ENCODE measurements at places on chromosomes 5 and 9.
A peak's percentile ranks its signal among the peaks of the same experiment; 100 is the strongest.

DNA sequence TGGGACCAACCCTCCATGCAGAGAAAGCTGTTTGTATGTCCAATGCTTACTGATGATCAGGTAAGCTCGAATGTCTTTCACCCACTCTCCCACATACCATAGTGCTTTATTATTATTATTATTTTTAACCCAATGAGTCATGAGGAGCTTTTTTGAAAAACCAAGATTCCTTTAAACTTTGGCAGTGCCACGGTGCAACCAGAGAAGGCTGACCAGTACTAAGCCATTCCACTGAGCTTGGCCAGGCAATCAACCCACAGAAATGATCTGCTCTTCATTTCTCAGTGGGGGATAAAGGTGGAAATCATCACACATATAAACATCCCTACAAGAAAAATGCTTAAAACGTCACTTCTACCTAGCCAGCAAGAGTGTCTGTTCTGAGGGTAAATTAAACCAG is 35.5 kb downstream of the JAKMIP2 start:
- no peak for DNase-seq

DNA sequence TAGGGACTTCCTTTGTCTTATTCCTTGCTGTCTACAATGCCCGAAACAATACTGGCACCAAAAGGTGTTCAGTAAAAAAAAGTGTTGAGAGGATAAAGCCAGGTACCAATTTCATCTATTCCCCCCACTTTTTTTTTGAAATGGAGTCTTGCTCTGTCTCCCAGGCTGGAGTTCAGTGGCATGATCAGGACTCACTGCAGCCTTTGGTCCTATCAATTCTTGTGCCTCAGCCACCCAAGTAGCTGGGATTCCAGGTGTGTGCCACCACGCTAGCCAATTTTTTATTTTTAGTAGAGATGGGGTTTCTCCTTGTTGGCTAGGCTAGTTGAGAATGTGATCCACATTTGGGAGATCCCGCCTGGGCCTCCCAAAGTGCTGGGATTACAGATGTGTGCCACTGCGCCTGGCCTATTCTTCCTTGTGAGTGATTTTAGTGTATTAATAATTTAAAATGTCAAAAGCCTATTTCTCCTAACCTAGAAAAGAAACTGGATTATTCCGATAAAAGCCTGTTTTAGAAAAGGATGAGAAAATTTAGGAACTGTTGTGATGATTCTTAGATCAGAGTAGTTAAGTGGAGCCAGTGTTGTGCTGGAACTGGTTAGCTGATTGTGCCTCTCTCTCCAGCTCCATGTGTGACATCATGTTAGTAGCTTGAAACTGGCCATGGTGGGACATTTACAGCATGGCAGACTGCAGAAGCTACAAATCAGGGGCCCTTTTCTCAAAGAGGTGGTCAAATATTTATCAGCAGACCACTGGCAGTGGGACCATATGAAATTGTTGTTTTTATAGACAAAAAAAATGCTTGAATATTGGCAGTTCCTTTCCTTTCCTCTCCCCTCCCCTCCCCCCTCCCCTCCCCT is 14.3 kb downstream of the CDC42SE2 start:
- no peak for DNase-seq

DNA sequence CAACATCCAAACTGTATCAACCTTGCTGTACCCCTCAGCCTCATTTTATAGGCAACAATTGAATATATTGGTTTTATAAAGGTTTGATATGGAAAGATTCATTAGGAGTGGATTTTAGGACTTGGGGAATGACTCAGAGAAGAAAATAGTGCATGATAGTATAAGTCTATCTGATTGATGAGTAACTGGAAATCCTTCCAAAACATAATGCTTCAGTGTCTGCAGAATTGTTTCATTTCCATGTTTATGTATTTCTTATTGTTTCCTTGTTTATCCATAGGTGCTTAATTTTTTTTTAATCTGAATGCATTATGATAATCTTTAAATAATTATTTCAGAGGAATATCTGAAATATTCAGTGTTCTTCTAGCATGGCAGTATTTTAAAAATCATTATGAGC is 12.6 kb downstream of the JAK2 start:
- no peak for DNase-seq

DNA sequence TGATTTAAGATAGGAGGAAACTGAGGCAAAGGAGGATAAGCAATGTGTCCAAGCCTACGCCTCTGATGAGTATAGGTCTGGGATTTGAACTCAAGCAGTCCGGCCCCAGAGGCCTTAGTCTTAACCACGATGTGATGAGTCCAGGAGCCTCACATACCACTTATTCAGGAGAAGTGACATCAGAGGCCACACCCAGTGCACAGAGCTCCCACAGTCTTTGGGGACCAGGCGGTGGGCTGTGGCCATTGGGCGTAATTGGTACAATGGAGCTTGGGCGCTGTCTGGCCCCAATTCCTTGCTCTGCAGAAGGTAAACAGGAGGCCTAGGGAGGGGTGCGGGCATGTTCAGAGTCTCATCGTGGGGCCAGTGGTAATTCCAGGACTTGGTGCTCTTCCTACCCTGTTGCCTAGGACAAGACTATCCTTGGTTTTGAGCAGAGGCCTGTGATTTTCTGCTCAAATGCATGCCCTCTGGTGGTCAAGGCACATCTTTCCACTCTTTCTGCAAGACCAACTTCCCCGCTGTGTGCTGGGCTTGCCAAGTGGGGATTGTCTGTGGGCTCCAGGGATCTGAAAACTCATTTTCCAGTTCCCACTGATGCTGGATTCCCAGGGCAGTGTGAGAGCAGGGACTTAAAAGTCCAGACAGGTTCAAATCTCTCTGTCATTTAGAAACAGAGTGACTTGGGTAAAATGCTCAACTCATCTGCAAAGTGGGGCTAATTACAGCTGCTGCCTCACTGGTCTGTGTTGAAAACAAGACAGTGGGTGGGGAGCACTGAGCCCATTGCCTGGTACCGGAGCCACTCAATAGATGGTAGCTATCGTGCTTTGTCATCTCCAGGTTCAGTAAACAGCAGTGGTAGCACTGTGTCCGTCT is 15.8 kb downstream of the NDST1 start:
- peak; percentile 83 for DNase-seq

DNA sequence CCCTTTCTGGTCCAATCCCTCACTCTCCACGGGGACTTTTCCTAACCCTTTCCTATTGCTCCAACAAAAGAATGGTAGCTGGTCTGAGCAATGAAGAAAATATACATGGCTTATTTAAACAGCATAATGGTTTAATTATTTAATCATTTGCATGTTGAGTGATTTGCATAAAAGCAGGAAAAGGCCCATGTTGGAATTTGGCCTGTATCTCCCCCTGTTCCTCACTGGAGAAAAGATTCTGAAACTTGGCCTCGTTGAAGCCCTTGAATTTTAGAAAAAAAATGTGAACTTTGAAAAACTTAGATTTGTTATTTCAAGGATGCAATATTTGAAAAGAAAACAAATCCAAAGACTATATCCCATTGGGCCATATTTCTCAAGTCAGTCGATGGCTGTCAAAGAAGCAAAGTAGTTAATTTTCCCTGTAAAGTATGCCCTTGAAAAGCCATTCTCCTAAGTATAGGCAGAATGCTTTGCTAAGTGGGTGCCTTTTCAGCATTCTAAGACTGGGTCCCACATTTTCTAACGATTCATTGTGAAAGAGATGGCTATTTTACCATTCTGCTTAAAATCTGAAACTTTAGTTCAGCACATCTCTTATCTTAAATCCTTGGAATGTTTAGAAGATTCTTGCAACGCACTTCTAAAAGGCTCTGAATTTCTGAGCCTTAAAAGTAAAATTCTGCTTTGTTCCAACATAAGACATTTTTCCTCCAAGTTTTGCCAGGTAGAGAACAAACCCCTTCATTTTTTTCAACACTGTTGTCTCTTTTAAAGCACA is 428.8 kb downstream of the ARHGEF28 start:
- no peak for DNase-seq

DNA sequence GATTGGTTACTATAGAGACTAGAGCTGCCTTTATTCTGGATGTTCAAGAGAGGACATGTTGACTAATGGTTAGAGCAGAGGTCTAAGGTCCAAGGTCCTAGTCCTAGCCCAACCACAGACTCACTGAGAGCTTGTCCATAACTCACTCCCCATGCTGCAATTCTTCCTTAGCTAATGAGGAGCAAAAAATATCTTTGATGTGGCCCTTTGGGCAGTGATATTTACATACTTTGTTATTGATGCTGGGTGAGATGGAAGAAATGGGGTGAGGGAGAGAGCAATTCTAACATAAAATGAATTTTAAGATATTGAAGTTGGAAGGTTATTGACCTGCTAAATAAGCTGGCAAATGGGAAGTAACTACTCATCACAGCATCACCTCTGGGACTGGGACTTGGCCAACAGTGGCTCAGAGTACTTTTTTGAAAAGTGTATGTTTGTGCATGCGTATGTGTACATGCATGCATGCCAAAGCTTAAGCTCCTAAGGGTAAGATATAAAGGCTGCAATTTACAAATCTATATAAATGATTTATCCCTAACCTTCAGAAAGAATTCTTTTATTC is 58.0 kb upstream of the ANKRD55 start:
- DNase-seq = no peak

DNA sequence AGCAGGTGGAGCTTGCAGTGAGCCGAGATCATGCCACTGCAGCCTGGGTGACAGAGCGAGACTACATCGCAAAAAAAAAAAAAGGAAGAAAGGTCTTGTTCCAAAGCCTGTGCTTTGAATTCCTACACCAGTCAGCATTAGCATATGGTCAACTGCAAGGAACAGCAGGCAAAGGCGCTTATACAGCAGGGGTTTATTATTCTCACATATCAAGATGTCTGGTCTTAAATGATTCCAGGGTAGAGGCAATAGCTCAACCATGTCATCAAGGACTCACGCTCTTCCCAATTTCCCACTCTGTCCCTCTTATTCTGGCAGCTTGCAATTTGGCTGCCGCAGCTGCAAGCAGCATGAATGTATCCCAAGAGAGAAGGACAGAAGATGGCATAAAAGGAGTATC is 28.6 kb upstream of the HRH2 start:
- DNase-seq = no peak

DNA sequence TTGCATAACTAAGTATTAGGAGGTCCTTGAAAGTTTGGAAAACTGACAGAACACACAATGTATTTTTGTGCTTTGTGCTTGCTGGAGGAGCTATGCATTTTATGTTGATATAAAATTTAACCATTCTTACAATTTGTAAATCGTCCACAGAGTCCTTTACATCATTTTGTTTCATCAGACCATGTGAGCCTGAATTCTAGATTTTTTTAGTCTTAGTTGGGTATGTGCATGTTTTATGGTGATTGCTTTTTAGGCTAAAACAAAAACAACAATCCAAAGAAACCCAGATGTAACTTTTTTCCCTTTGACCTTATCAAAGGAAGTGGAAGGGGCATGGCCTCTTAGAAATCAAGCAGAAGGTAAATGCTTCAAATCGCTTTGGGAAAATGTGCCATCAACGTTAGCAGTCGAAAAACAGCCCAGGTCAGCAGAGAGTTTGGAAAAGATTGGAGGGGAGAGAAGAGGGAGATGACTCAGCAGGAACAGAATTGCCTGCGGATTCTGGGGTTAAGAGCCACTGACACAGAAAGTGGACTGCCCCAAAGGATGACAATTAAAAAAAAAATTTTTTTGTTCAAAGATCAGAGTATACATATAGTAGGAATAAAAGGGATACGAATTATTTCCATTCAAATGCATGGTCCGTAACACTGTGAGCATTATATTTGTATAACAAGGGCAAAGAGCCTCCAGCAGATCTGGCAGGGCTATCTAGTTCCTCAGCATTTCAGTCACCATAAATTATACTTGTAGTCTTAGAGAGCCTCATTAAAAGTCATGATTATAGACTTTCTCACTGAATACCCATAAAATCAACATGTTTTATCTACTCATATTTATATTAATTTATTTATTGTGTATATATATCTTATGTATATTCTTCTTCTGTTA is 253.5 kb upstream of the HAPLN1 start:
- no peak for DNase-seq

- DNase-seq = peak; percentile 17
Measured at GRCh38 chr5:143874312-143874711, 62.4 kb downstream of the HMHB1 start.

GRCh38 chr5:114430532-114430931 is 68.7 kb downstream of the KCNN2 start:
- DNase-seq = no peak

GRCh38 chr5:87188391-87188790 is 79.3 kb upstream of the RASA1 start:
- DNase-seq = no peak
